ENCODE measurements at places on chromosomes 6 and 20.

GRCh38 chr6:45431317-45432065, 53.8 kb upstream of the SUPT3H start:
- DNase-seq = no peak

DNA sequence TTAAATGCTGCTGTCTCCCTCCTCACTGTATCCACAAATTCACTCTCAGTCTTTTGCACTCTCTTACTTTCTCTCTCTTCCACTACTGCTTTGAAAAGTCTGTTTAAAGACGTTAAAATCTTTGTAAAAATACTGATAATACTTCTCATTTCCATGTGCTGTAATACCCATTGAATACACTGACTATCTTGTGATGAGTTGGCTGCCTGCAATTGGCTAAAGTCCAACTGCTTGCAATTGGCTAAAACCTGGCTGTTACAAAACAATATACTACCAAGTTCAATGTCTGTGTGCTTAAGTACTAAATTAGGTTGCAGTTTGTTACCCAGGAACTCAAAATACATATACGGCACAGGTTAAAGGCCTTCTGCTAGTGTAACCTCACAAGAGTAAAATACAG, 264.8 kb downstream of the THBS2 start:
- no peak for DNase-seq

DNA sequence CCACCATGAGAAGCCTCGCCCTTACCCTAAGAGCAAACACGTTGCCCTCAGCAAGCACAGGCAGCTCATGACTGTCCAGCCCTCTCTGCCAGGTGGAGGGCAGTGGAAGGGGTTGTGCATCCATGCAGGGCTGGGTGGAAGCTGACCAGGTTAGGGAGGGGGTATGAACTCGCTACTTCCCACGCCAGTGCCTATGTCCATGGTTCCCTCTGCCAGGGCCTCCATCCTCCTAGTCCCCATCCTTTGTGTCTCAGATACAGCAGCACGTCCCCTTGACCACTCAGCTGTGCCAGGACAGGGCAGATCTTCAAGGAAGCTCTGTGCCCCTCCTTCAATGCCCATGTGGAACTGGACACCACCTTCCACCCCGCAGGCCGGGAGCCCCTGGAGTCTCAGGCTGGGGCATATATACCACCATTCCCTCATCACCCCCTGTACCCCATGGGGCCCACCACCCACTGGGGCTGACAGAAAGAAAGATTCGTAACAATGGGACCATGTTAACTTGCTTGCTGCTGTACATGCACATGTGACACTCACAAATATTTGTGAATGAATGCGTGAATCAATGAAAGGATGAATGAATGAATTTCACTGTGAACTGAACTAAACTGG, 90.7 kb downstream of the ANKRD60 start:
- DNase-seq = no peak

DNA sequence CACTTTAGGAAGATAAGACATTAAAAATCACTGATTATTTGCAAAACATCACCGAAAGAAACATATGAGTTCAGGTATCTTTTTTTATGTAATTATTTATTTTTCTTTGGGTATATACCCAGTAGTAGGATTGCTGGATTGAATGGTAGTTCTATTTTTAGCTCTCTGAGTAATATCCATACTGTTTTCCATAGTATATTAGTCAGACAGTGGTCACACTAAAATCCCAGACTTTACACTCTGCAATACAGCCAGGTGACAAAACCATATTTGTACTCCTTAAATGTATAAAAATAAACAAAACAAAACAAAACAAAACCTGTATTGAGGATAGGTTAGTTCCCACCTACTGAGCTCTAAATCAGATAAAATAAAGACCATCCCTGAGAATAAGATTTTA, 1024.3 kb upstream of the EYS start:
- no peak for DNase-seq

DNA sequence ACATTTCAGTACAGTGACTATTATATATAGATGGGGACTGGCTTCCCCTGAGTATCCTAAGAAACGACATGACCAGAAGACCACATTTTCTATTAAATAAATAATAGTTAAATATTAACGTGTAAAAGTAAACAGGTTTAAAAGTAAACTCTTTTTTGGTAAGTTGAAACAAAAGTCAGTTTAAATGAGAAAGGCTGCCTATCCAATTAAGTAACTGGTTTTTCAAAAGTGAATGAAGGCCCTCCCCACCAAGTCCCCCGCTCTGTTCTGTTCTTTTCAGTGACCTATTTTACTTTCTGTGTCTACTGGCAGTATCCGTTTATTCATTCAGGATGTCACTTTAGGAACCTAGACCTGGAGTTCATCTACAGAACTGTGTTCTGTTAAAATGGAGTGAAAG, 32.0 kb downstream of the QKI start:
- no peak for DNase-seq

GRCh38 chr6:143112837-143113236, 52.1 kb downstream of the AIG1 start:
- DNase-seq = no peak

GRCh38 chr20:40948465-40949267, 80.0 kb upstream of the TOP1 start:
- DNase-seq = no peak

DNA sequence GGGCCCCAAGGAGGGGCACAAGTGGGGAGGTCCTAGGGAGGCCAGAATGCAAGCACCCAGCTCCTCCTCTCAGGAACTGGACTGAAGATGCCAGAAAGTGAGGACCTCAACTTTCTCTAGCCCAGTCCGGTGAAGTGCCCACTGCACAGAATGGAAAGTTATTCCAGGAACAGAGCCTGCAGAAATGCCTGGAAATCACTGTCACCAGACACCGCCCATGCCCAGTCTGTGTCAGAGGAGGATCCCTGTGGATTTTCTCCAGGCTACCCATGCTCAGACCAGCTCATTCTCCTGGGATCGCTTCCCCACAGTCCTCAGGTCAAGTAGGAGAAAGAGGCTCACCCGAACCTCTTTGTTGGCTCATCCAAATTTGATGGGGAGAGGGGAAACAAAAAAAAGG, 6.5 kb downstream of the PRPH2 start:
- no peak for DNase-seq

DNA sequence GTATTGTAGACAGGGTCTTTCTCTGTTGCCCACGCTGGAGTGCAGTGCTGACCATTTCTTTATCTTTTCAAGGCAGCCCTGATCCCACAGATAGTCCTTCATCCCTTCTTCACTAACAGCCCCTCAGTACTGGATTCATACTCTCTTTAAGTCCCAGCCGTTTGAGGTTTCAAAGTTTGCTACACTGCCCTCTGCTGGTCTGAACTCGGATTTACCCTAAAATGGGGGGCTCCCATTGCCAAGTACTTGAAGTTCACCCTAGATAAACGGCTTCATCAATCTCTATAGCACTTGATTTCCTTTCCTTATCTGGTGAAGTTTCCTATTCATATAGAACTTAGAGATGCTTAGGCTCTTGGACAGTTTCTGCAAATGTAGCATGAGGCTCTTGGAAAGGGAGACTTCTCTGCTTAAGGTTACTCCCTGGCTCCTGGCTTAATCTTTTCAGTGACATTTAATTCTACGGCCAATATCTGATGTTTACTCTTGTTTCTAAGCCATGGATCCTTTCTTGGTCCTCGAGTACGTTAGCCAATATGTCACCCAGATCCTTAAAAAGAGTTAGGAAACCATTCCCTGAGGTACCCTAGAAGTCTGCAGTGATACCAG, 21.4 kb upstream of the PREP start:
- peak; percentile 41 for DNase-seq

DNA sequence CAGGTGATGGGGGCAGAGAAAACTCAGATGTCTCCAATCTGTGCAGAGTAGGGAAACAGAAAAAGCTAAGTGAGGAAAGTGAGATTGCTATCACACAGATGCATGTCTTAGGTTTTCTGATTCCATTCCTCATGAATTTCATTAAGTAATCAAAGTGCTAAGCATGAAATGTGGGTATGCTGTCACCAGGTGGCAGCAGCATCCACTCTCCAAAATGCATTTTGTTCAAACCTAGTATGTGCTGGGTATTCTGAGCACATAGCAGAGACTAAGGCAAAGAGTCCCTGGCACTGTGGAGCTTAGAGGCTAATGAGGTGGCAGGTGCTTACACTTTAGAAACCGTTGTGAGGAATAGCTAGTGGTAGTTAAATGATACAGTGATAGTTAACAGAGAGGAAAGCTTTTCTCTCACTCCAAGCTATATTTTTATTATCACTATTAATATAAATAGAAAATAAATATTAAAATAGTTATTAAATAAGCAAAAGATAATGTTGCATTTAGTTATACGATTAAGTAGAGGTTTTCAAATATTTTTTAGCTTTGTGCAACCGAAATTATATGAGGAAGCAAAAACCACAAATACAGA, 179.5 kb downstream of the CDH26 start:
- DNase-seq = no peak

- no peak for DNase-seq
These were observed 585.6 kb downstream of the MAFB start for GRCh38 chr20:40103420-40103819.

DNA sequence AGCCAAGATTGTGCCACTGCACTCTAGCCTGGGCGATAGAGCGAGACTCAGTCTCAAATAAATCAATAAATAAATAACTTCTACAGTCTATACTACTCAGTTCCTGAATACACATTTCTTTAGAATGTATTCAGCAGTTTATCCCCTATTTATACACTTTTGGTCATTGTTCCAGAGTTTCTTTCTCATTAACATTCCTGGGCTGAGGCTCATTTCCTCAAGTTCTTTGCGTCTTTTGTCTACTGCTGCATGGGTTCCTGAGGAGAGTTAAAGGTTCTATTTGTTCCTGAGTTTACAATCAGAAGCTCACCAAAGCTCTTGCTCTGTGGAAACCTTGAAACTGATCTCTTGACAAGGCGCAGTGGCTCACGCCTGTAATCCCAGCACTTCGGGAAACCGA, 37.7 kb upstream of the SASH1 start:
- DNase-seq = no peak

DNA sequence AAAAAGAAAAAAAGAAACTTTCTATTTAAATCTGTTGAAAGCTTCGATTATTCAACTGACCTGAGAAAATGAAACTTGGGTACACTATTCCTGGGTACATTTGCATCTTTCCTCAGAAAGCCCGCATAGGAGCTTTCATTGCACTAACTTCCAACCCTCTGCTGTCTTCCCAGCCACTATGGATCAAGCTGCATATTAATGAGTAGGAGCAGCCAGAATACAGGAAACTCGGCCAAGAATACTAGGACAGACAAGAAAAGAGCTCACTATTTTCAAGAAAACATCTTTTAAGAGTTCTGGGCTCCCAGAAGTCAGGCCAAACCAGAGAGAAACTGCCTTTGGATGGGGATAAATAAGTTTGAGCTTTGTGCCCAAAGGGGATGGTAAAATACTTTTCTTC, 135.0 kb upstream of the CCDC28A start:
- no peak for DNase-seq

- DNase-seq = no peak
These were observed 112.0 kb upstream of the CDYL start for GRCh38 chr6:4664117-4664626.

Data from NCI-H2081 (cell line).